Osteoblast (primary cell): ENCODE measurements at places on chromosomes 11 and 22. TPM values are rescaled to one million over a fixed set of nuclear protein-coding genes. Genes with fewer than 3 reads are reported as not detected.

The OR56B4 gene
- not detected in 2 replicates for total RNA-seq

The ENDOD1 gene
- 43.0 and 44.2 TPM in 2 replicates for total RNA-seq

The PPP2R1B gene
- total RNA-seq = 18.0 and 19.9 TPM in 2 replicates

The IL10RA gene
- 1.1 TPM in 1 of 2 replicates, not detected in the other for total RNA-seq

The HOATZ gene
- total RNA-seq = not detected in 2 replicates

The ADM2 gene
- 9.1 and 9.4 TPM in 2 replicates for total RNA-seq

The OR6M1 gene
- not detected in 2 replicates for total RNA-seq

The OR52M1 gene
- total RNA-seq = not detected in 2 replicates

The MSANTD2 gene
- 10.6 and 10.9 TPM in 2 replicates for total RNA-seq

The MPPED1 gene
- total RNA-seq = not detected in 2 replicates

The NXPE4 gene
- total RNA-seq = not detected in 2 replicates

The ENTHD1 gene
- not detected in 2 replicates for total RNA-seq

The KCNJ1 gene
- not detected in 2 replicates for total RNA-seq

The MAML2 gene
- 17.4 and 19.2 TPM in 2 replicates for total RNA-seq

The TUB gene
- total RNA-seq = 19.2 and 23.5 TPM in 2 replicates

The PANX2 gene
- total RNA-seq = under 0.01 and 0.29 TPM in 2 replicates

The CDCA5 gene
- total RNA-seq = 2.1 and 3.3 TPM in 2 replicates

The FAM168A gene
- 28.2 and 30.9 TPM in 2 replicates for total RNA-seq

The KCNQ1 gene
- total RNA-seq = not detected in 2 replicates

The SAAL1 gene
- total RNA-seq = 15.6 and 18.3 TPM in 2 replicates

The MMP27 gene
- not detected in 2 replicates for total RNA-seq

The GPHA2 gene
- total RNA-seq = not detected in 2 replicates

The RBFOX2 gene
- total RNA-seq = 171 and 189 TPM in 2 replicates

The TRIM49 gene
- not detected in 2 replicates for total RNA-seq

The SAA2 gene
- under 0.01 TPM in 1 of 2 replicates, not detected in the other for total RNA-seq

The FGF3 gene
- total RNA-seq = not detected in 2 replicates

The NXPE2 gene
- total RNA-seq = under 0.01 and 0.29 TPM in 2 replicates

The EMID1 gene
- under 0.01 and 0.29 TPM in 2 replicates for total RNA-seq

The SYT9 gene
- total RNA-seq = not detected in 2 replicates

The TMA7B gene
- total RNA-seq = not detected in 2 replicates

The CSNK2A3 gene
- 2.1 and 2.2 TPM in 2 replicates for total RNA-seq

The CCDC83 gene
- total RNA-seq = not detected in 2 replicates

The OR10A2 gene
- total RNA-seq = not detected in 2 replicates
